ENCODE measurements at places on chromosomes 11 and 22.
A peak's percentile ranks its signal among the peaks of the same experiment; 100 is the strongest.

GRCh38 chr11:15624701-15625100, 510.0 kb downstream of the INSC start:
- peak; percentile 41 for DNase-seq

GRCh38 chr22:26610996-26611395, 6.8 kb downstream of the CRYBB1 start:
- no peak for DNase-seq

DNA sequence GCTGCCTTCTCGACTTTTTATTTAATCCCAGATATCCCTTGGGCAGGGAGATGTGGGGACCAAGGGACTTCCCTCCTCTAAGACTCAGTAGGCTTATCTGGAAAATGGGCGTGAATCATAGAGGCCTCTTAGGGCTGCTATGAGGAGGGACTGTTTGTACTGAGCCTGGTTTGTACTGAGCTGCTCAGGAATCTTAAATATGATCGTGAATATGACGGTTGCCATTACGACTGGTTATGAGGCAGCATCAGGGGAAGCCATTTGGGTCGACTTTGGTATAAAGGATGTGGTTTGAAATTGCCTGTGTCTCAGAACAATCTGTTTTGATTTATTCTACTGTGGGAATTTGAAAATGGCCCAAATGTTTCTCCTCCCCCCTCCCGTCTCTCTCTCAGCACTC, 20.6 kb downstream of the TSPAN18 start:
- DNase-seq: no peak

GRCh38 chr11:11961399-11962028, 46.9 kb downstream of the DKK3 start:
- no peak for DNase-seq

DNA sequence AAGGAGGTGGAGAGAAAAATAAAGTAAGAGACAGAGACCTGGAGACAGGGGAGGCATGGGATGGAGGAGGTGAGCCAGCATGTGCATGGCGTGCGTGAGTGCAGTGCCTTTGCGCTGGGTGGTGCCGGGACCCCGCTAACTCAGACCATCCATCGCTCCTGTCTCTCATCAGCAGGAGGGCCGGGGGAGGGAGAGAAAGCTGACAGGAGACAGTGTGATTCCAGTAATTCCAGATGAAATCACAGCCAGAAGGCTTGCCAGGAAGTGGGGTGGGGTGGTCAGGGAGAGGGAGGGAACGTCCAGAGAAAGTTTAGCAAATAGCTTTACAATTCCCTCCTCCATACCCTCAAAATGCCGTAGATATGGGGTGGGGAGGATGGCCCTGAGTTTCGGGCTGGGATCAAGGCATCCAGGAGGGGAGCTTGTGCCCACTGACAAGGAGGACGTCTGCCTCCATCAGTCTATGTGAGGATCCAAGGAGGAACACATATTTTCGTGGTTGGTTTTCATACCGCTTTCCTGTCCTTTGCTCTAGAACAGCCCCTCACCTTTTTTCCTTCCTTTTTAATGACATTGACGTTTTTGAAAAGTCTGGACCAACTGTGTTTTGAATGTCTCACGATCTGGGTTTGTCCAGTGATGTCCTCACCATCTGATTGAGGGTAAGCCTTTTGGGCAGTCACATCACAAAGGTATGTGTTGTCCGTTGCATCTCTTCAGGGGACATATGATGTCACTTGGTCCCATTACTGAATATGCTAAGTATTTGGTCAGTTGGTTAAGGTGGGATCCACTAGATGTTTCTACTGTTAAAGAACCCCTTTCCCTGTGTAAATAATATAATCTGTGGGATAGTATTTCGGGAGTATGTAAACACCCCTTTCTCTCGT, 567.3 kb downstream of the MIAT start:
- no peak for DNase-seq

- no peak for DNase-seq
These were observed 18.8 kb downstream of the APOL4 start for GRCh38 chr22:36182857-36183256.

DNA sequence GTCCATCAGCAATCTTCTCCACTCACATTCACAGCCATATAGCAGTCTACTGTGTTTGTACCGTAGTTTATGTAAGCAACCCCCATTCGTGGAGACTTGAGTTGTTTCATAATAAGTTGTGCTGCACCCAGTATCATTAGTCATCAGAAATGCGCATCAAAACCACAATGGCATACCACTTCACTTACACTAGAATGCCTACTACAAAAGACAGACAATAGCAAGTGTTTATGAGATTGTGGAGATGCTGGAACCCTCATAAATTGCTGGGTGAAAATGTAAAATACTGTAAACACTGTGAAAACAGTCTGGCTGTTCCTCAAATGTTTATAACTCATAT, 133.3 kb downstream of the ATXN10 start:
- DNase-seq: no peak

GRCh38 chr11:84211896-84212295, 925.7 kb upstream of the CCDC90B start:
- no peak for DNase-seq

GRCh38 chr11:72103754-72104167, 664 bp upstream of the LAMTOR1 start:
- DNase-seq: no peak

- no peak for DNase-seq
These were observed 1.2 kb downstream of the ATXN10 start for GRCh38 chr22:45672564-45673481.

DNA sequence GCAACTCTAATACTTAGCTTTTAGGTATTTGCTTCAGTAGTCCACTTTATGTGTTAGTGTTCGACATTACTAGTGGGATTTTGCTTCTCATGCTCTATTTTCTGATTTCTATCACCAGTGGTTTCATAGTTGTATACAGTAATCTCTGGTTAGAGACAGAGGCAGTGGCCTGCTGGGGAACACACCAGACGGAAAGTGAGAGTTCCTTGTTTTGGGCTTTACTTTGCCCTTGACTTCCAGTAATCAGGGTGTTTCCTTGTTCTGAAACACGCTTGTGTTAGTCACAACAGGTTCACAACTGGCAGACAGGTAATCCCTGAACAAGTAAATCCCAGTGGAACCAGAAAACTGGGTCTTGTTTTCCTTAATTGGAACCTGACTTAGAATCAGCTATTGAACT, 56.0 kb downstream of the PACS1 start:
- DNase-seq: no peak
